ENCODE measurements at places on chromosomes 2 and 18.
A peak's percentile ranks its signal among the peaks of the same experiment; 100 is the strongest.

- DNase-seq = no peak
These were observed 45.3 kb upstream of the CTLA4 start for GRCh38 chr2:203822240-203822639.

DNA sequence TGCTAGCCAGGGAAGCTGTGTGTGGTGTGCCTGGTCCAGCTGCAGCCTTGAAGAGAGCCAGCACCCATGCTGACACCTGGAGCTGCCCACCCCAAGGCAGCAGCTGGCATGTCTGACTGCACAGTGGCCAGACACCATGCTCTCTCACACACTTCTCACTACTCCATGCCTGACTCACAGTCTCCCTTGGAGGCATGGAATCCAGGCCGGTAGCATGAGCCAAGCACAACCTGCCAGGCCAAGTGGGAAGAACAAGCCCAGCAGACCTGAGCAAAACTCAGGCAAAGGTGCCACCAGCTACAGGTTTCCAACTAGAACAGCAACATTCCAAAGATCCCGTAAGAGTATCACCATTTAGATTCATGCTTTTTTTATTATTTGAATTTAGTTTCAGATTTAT lies 625.3 kb upstream of the LRRTM4 start:
- DNase-seq = no peak

DNA sequence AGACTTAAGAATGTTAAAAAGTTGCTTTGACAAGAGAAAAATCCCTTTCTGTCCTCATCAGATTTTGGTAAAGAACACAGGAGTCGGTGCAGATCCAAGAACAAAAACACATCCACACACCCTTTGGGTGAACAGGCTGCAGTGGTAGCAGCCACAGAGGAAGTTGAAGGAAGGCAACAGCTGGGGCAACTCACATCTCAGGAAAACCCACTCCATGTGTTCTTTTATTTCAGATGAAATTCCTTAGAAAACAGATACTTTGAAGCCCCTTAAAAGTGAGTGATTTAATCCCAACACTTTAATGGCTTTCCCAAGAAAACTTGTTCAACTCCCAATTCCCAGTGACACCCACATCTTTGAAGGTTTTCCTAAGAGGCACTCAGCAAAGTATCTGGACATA lies 271.3 kb downstream of the ICOS start:
- DNase-seq = no peak

- peak; percentile 36 for DNase-seq
These were observed 357.3 kb downstream of the ZEB2 start for GRCh38 chr2:144162652-144163051.

- no peak for DNase-seq
These were observed 3.8 kb upstream of the FRZB start for GRCh38 chr2:182870227-182870626.

All from activated naive CD4-positive, alpha-beta T cell treated with Interleukin-2 at 50 U/mL for 16 hours (primary cell).